Stimulated activated CD8-positive, alpha-beta memory T cell treated with anti-CD3 and anti-CD28 coated beads, Interleukin-7, amount 100 ng/mL, for 24 hours (primary cell): ENCODE measurements at places on chromosomes 6 and 20.

GRCh38 chr6:126959765-126960164 is 158.7 kb upstream of the RSPO3 start:
- no peak for DNase-seq

DNA sequence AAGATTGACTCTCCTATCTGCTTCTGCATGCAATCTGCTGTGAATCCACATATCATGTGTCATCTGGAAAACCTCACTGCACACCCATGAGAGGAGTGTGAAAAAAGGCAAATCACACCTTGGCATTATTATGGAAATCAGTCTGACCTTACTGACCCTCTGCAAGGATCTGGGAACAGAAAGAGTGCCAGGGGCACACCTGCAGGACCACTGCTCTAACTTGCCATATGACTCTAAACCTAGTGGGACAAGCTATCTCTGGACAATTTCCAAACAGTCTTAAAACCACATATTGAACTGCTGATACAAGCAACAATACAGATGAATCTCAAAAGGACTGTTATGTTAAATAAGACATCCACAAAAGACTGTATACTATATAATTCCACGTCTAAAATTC is 50.3 kb downstream of the ABHD12 start:
- no peak for DNase-seq

DNA sequence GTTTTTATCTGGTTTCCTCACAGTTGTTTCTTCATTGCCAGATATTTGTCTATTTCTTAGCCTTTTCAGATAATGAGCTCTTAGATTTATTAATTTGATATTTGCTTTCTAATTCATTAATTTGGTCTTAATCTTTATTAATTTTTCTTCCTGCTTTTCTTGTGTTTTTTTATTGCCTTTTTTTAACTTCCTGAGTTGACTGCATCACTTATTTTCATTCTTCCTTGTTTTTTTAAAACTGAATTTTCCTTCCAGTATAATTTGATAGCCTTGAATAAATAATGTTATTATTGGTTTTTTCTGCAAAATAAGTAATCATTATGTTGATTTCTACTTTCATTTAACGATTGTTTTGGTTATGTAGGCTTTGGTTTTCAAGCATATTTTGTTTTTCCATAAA is 91.5 kb downstream of the RNF144B start:
- no peak for DNase-seq

DNA sequence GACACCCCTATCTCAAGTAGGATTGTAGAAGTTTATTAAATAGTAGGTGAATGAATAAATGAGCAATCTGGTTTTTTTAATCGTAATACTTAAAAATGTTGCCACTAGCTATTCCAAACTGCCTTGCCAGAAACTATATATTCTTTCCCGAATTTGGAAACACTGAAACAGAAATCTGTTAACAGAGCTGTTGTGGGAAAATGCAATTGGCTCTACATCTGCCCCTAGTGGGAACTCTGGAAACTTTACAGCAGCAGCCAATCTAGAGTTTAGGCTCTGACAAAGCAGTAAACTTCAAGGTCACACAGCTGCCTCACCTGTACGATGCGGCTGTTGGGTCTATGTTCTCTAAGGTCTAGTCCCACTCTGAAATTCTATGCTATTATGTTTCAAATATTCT is 41.7 kb downstream of the SYNE1 start:
- no peak for DNase-seq

GRCh38 chr20:57030611-57031600 is 235.5 kb downstream of the BMP7 start:
- no peak for DNase-seq

DNA sequence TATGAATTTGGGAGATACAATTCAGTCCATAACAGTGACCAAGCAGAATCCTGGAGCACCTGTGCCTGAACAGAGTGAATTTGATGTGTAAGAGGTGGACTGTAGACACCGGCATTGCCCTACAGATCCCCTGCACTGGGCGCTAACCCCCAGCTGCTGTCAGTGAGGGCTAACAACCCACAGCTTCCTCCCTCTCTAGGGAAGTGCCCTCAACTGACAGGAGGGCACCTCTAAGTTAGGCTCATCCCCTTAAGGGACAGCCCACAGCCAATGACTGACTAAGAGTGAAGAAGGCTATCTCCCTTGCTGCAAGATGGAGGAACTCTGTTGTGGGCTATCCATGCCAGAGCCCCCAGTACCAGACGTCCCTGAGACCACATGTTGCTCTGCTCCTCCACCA is 15.3 kb upstream of the BPIFB1 start:
- no peak for DNase-seq
